Activated CD4-positive, CD25-positive, alpha-beta regulatory T cell treated with anti-CD3 and anti-CD28 coated beads, Interleukin-2, amount 50 U/mL, for 24 hours (primary cell): ENCODE measurements at places on chromosomes 16 and 17.

DNA sequence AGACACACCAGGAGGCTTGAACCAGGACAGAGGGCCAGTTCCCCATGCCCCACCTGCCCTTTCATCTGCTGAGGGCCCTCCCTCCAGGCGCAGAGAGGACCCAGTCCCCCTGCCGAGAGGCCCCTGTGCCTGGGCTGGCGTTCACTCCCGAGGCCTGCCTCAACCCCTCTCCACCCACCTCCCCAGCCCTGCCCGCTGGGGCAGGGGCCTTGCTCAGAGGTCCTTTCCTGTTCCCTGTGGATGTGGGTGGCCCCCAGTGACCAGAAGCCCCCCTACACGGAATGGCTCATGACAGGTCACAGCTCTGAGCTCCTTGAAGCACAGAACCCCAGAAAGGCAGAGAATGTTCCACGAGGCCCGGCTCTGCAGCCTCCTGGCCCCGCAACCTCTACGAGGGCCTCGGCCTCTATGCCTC lies 6.7 kb downstream of the TMC6 start:
- ATAC-seq: peak; percentile 8

DNA sequence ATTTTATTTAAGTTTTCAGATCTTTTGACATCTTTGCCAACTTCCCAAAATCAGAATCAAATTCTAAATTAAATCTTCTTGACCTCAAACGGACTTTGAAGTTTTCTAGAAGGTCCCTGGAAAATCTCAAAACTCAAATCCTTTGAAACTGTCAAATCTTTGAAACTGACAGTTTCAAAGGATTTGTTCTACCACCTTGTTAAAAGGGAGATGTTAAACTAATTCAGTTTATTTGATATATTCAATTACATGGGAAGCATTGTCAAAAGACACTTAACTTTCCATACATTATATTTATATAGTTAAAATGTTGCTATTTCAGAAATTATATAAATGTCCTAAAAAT lies 3.4 kb upstream of the DPEP1 start:
- ATAC-seq: no peak

- no peak for ATAC-seq
Observed at GRCh38 chr17:29546830-29547229, 20.0 kb downstream of the ABHD15 start.

GRCh38 chr17:36777118-36777517 lies 160.2 kb upstream of the LHX1 start:
- ATAC-seq: no peak

GRCh38 chr17:181245-182049 lies at the start of gene DOC2B:
Gene DOC2B, minus strand, starts transcription at chr17:181650. Its CDS starts 171 bp downstream, at chr17:181479.
- peak; percentile 74 for ATAC-seq

DNA sequence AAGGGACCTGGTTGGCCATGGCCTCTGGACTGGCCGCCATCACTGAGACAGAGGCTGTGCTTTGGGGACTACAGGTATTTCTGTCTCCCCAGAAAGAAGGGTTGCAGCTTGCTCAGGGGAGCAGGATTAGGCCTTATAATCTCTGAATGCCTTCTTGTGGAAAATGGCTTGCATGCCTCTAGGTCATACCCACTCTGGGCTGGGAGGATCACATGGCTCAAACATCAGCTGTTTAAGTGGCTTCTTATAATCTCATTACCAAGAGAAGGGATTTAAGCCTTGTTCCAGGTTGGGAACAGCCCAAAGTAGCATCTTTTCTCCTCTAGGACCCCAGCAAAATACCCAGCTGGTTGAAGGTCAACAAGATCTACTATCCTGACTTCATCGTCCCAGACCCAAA lies 19.1 kb downstream of the LIG3 start:
- ATAC-seq: no peak

DNA sequence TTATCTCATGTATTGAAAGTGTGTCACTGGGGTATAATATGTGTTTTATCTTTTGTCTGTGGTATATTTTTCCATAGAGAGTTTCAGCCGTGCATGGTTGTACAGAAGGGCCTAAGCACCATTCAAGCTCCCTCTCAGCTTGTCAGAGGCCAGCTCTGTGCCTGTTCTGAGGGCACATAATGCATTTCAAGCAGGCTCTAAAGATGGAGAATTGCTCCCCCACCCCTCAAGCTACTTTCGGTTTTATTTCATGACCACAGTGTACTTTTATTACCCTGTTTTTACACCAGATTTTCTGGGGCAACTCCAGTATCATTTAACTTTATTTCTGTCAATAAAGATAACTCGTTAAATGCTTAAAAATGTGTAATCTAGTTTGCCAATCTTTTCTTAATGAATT lies 131.7 kb downstream of the SHISA6 start:
- no peak for ATAC-seq

DNA sequence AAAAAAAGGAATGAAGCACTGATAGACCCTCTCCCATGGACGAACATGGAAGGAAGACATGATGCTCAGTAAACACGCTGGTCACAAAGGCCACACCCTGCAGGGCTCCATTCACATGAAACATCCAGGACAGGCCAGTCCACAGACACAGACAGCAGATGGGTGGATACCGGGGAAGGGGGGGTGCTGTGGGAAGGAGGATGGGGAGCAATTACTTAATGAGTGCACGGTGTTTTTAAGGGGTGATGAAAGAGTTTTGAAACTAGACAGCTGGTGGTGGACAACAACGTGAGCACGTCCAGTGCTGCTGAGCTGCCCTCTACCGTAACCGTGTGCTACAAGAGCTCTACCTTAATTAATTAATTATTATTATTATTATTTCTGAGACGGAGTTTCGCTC lies 6.0 kb upstream of the SLC16A3 start:
- no peak for ATAC-seq

DNA sequence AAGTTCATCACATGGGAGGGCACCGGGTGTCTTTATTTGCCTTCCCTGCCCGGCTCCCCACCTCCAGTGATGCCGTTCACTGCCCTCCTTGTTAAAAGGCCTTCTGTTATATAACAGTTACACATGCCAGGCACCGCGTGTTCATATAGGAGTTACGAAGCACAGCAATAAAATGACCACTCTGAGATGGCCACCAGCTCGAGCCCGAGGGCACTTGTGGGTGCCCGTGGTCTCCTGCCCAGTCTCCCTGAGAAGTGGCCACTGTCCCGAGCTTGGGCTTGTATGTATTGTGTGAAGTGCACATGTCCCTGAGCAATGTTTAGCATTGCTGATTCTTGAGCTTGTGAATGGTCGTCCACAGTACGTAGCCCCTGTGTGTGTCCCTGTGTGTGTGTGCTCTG lies 355.6 kb downstream of the SEC14L1 start:
- ATAC-seq: no peak

DNA sequence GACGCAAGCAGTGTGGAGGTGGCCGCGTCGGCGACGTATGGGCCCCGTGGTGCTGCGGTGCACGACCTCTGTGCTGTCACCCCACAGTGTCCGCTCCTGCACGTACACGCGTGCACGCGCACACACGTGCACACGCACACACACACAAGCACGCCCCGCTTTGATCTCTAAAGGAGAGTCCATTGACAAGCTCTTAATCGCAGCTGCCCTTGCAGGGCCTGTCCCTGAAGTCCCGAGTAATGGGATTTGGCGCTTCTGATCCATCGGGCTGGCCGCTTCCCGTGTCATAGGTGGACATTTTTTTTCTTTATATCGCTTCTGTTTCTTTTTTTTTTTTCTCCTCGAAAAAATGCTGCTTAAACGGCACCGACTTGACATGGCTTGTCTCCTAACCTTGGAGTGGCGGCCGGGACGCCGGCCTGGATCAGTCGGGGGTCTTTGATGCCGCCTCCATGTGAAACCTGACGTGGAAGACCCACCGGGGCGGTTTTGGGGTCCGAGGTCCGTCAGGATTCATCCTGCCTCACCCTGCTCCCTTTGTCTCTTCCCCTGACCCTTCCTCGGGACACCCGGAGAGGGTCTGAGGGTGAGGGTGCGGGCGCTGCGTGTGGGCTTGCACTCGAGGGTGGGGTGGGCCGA lies 8.3 kb upstream of the AXIN1 start:
- ATAC-seq: no peak

DNA sequence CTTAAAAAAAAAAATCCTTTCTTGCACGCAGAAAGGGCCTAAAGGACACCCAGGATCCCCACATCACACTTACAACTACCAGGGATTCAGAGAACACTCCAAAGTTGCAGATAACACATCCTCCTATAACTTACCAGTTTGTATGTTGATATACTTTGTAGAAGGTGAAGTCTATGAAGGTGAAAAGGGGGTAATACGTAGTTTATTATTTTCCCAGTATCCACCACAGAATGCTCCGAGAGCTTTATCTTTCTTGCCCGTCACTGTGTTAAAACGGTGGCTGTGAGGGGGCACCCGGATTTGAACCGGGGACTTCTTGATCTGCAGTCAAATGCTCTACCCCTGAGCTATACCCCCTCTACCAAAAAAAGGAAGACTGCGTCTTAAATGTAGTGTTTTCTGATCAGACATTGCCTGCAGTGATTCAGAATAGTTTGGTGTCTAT lies 7.9 kb upstream of the RPL23 start:
- ATAC-seq: peak; percentile 27

DNA sequence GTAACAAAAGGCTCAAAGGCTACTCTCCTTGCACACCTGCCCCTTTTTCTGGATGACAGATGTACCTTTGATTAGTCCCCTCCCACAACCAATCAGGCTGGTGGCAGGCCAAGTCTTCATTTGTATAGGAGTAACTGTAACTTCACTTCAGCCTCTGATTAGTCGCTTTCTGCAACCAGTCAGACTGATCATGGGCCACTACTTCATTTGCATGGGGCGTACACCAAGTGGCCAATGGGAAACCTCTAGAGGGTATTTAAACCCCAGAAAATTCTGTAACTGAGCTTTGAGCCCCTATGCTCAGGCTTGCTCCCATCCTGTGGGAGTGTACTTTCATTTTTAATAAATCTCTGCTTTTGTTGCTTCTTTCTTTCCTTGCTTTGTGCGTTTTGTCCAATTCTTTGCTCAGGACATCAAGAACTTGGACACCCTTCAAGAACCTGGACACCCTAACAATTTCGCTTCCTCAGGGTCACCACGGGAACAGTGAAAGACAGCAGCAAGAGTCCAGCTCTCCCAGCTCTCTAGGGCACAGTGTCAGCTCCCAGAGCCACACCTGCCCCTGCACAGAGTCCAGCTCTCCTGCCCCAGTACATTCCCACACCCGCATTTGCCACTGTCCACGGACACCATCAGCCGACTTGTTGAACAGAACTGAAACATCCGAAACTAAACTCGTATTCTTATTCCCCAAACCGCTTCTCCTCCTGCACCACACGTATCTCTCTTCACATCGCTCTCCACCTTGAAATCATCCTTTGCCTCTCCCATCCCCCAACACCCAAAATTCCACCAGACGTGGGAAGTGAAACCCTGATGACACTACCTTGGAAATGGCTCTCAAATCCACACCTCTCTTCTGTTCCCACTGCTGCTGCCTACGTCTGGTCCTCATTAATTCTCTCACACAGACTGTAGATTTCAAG lies 53.4 kb downstream of the ABCC12 start:
- ATAC-seq: no peak

DNA sequence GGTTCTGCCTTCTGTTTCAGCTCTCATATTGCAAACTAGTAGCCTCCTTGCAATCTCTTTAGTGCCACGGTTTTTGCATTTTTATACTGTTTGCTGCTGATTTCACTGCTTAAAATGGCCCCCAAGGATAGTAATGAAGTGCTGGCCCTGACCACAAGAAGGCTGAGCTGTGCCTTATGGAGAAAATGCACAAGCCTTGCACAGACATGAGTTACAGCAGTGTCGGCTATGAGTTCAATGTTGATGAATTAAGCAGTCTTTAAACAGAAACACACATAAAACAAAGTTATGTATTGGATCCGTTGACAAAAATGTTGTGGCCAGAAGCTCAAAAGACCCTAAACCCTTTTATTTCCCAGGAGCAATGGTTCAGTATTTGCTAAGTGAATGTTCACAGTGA lies 210.6 kb upstream of the DYNLRB2 start:
- no peak for ATAC-seq

- ATAC-seq: no peak
Observed at GRCh38 chr16:88333848-88334777, 48.6 kb upstream of the ZNF469 start.

DNA sequence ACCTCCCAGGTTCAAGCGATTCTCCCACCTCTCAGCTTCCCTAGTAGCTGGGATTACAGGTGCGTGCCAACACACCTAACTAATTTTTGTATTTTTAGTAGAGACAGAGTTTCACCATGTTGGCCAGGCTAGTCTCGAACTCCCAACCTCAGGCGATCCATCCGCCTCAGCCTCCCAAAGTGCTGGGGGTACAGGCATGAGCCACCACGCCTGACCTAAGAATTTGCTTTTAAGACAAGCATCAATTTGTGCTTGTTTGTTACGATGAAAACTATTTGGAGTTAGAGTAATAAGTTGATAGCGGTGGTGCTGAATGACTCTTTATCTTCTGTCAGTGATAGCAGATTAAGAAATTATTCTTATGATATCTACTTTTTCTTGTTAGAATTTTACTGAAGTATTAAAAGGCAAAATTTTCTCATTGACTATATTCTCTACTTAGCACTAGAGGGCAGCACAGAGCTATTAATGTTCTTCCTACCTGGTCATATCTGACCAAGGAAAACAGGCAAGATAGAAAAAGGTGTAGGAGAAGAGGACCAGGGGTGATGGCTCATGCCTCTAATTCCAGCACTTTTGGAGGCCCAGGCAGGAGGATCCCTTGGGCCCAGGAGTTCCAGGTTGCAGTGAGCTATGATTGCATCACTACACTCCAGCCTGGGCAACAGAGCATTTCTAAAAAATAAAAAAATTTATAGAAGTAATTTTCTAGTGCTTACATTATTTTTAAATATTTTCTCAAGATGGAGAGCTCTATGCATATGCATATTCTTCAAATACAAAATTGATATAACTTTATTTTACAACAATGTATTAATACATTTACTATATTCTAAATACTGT lies 24.5 kb downstream of the STXBP4 start:
- ATAC-seq: peak; percentile 38

- no peak for ATAC-seq
Observed at GRCh38 chr16:86239381-86239780, 270.9 kb upstream of the FOXF1 start.

DNA sequence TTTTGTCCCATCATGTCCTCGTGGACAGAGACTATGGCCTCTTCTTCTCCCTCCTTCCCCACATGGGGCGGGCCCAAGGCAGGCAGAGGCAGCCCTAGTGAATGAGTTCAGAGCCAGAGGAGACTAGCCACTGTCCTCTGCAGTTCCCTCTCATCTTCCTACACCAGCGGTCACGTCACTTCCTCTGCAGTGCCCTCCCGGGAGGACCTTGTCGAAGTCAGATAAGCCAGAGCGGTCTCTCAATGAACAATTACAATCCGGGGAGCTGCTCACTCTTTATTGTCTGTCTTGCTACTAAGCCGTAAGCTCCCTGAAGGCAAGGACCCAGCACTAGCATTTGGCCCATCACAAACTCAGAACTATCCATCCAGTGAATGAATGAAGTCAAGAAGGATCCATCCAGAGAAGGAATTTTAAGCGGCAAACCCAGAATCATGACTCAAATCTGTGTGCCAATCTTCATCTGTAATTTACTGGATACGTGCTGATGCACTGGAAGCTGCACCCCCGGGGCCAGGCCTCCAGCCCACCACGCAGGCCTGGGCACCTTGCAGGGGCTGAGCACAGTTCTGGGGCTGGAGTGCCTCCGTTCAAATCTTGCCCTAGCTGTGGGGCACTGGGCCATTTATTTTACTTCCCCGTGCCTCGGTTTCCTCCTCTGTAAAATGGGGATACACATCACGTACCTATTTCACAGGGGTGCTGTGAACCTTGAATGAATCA lies 18.1 kb downstream of the ZNF423 start:
- no peak for ATAC-seq

GRCh38 chr16:31508706-31509195 lies 560 bp upstream of the RUSF1 start:
- no peak for ATAC-seq

GRCh38 chr16:88810912-88811768 lies 588 bp downstream of the APRT start:
- ATAC-seq: peak; percentile 64
